ENCODE measurements at places on chromosomes 16 and 17. TPM values are rescaled to one million over a fixed set of nuclear protein-coding genes. Genes with fewer than 3 reads are reported as not detected.

DNA sequence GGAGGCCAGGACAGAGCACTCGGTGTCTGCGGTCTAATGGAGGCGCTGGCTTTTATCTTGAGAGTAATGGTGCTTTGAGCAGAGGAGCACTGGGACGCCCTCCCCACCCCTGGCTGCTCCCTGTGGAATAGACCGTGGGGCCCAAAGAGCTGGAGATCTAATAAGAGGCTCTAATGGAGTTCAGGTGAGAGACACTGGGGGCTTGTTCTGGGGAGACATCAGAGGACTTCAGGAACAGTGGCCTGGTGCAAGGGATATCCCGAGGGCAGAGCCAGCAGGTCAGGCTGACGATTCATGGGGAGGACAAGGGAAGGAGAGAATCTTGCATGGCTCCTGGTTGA lies 9.5 kb upstream of the KRT19 start:
- no peak for DNase-seq

- no peak for DNase-seq
These were observed 457 bp downstream of the CHTF8 start for GRCh38 chr16:69131839-69132423.

DNA sequence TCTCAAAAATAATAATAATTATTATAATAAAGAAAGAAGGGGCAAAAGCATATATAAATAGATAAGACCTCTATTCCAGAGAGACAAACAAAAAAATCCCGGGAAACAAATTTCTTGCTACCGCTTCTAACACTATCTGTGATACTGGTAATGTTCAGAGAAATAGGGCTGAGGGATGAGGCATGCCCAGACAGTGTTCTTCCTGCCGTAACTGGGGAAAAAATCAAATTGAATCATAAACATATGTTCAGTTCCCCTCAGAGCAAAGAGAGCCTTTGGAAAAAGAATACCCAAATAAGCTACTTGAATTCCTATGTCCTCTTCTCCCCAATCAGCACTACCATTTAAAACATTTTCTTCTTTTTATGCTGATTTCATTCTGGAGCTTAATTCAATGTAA lies 688.0 kb downstream of the KCNJ2 start:
- DNase-seq, result no peak

- DNase-seq, result no peak
These were observed 23.8 kb downstream of the TMEM94 start for GRCh38 chr17:75480281-75480680.

GRCh38 chr16:24538756-24539294 lies 541 bp upstream of the RBBP6 start:
- peak; percentile 47 for DNase-seq

DNA sequence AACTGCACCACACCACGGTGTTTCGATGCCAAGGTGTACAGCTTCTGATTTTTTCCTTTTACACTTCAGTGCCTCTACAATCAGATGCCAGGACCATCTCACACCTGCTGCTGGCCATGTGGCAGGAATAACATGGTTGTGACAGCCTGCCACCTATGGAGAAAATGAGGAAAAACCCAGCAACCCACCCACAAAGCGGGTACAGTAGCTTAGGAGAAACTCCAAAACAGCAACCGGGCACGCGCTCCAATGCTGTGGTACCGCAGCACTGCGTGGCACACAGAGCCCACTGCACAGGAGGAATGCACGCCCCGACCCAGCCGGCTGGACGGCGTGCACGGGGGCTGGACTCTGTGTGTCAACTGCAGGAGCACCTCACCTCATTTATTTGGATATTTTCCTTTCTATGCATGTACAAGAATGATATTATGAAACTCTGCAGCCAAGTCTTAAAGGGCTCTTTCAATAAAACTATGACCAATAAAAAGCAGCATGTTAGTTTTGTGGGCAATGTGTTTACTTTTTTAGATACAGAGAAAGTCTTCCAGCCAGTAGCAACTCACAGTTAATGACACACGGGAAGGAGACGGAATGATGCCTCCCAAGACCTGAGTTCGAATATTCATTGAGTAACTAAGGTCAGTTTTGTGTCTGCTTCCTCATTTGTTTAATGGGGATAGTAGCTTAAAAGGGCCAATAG lies 45.9 kb downstream of the MAP1LC3B start:
- no peak for DNase-seq

- no peak for DNase-seq
These were observed 97.5 kb upstream of the ASIC2 start for GRCh38 chr17:33390479-33391176.

GRCh38 chr16:89412811-89413210 lies 77.5 kb downstream of the ANKRD11 start:
- no peak for DNase-seq

Gene TMEM100
- total RNA-seq, result 0.12 TPM

Gene GEMIN4
- 16.6 TPM for total RNA-seq

Gene TMEM235
- total RNA-seq, result not detected

All from glomerular endothelial cell (primary cell).